ENCODE measurements at places on chromosomes 7 and 10. TPM values are rescaled to one million over a fixed set of nuclear protein-coding genes. Genes with fewer than 3 reads are reported as not detected.

HOXA7 gene
- 17.7 TPM for total RNA-seq

ZNF679 gene
- total RNA-seq, result not detected

AKR1C8 gene
- not detected for total RNA-seq

CD36 gene
- total RNA-seq, result 3.5 TPM

THNSL1 gene
- 1.8 TPM for total RNA-seq

BTAF1 gene
- total RNA-seq, result 24.0 TPM

LRRC18 gene
- not detected for total RNA-seq

GIMAP5 gene
- 28.6 TPM for total RNA-seq

RSPH10B2 gene
- total RNA-seq, result not detected

FFAR4 gene
- total RNA-seq, result not detected

NEUROG3 gene
- not detected for total RNA-seq

RARRES2 gene
- not detected for total RNA-seq

LRIT1 gene
- not detected for total RNA-seq

CPVL gene
- total RNA-seq, result 6.3 TPM

GNGT1 gene
- total RNA-seq, result not detected

OPN4 gene
- total RNA-seq, result not detected

RBM33 gene
- total RNA-seq, result 19.1 TPM

ZC3HAV1L gene
- 28.7 TPM for total RNA-seq

GSTK1 gene
- 171 TPM for total RNA-seq

LLCFC1 gene
- total RNA-seq, result not detected

PKD1L1 gene
- total RNA-seq, result 2.6 TPM

SPDYE2 gene
- not detected for total RNA-seq

TMEM176B gene
- total RNA-seq, result not detected

EPHB6 gene
- total RNA-seq, result 3.8 TPM

GOLGA7B gene
- total RNA-seq, result not detected

PPP1R17 gene
- not detected for total RNA-seq

FEZF1 gene
- total RNA-seq, result not detected

NCOA4 gene
- total RNA-seq, result 142 TPM

TAS2R5 gene
- 0.34 TPM for total RNA-seq

CAMK2B gene
- total RNA-seq, result 0.05 TPM

GIMAP7 gene
- total RNA-seq, result 34.5 TPM

TMEM26 gene
- 2.9 TPM for total RNA-seq

HSPB1 gene
- total RNA-seq, result 688 TPM

ANKRD22 gene
- not detected for total RNA-seq

DNAJC1 gene
- 48.0 TPM for total RNA-seq

ABCC2 gene
- 0.70 TPM for total RNA-seq

LAMB1 gene
- total RNA-seq, result 458 TPM

GIMAP1 gene
- 12.1 TPM for total RNA-seq

FXYD4 gene
- not detected for total RNA-seq

ADIRF gene
- 40.6 TPM for total RNA-seq

CELF2 gene
- 37.6 TPM for total RNA-seq

STEAP1 gene
- 1.5 TPM for total RNA-seq

IL6 gene
- 5.7 TPM for total RNA-seq

PRKAR2B gene
- total RNA-seq, result 28.7 TPM

OR13A1 gene
- total RNA-seq, result not detected

ARHGAP22 gene
- 65.8 TPM for total RNA-seq

ANKRD7 gene
- total RNA-seq, result not detected

MAT1A gene
- total RNA-seq, result not detected

SLC39A12 gene
- total RNA-seq, result not detected

NKX6-2 gene
- not detected for total RNA-seq

CFAP70 gene
- 0.39 TPM for total RNA-seq
